ENCODE measurements at places on chromosomes 3 and 15.

GRCh38 chr3:124078953-124079911, 87.3 kb upstream of the ROPN1 start:
- DNase-seq: peak; percentile 69

GRCh38 chr3:65173841-65174240, 486.0 kb upstream of the ADAMTS9 start:
- DNase-seq: no peak

GRCh38 chr15:56180851-56181250, 62.8 kb downstream of the RFX7 start:
- DNase-seq: no peak

- DNase-seq: no peak
Observed at GRCh38 chr3:151315136-151315535, 1.5 kb downstream of the GPR87 start.

DNA sequence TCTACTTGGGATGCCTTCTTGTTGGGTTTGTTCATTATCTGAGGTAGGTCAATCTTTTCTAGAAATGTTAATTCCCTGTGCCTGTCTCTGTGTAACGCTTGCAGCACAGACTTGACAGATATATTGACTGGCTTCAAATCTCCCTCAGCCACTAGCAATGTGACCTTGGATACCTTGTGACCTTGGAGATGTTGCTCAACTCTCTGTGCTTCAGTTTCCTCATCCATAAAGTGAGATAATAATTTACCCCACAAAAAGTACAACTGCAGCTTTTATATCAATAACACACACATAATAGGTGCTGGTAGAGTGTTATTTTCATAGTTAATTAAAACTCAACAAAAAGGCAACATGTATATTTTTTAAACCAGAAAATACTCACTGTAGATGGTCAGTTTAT, 52.9 kb downstream of the SIDT1 start:
- no peak for DNase-seq

DNA sequence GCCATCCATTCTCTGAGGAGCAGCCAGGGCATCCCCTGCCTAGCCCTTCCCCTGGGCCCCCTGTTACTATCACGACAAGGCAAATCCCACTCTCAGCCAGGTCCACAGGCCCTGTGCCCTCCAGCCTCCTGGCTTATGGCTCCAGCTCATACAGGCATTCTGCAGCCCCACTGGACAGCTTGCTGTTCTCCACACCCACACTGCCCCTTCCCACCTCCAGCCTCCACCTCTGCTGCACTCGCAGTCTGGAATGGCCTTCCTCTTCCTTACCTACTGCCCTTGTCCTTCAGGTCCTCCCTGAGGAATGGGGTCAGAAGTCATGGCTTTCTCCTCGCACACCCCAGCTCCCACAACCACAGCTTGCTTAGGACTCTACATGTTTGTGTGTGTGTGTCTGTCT, 40.4 kb downstream of the CCDC33 start:
- DNase-seq: no peak

- no peak for DNase-seq
Observed at GRCh38 chr3:43481375-43481774, 140.4 kb downstream of the ANO10 start.

- no peak for DNase-seq
Observed at GRCh38 chr3:87733671-87734367, 325.0 kb downstream of the CGGBP1 start.

DNA sequence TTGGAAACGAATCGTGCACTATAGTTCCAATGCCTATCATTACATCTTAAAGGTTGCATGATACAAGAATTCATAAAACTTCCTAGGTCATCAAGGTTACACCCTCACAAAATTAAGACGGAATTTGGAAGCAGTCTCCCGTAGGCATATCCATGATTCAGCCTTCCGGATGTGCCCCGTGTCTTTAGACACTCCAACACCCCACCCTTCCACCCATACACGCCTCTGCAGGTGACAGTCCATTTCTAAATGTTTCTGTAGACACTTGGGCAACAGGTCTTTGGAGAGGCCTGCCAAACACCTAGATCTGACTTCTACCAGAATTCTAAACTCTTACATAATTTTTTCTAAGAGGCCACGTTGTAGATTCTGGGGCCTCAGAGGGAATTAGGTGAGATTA, 49.8 kb downstream of the LDHAL6B start:
- DNase-seq: no peak

- no peak for DNase-seq
Observed at GRCh38 chr3:195825857-195826804, 14.4 kb upstream of the MUC4 start.

DNA sequence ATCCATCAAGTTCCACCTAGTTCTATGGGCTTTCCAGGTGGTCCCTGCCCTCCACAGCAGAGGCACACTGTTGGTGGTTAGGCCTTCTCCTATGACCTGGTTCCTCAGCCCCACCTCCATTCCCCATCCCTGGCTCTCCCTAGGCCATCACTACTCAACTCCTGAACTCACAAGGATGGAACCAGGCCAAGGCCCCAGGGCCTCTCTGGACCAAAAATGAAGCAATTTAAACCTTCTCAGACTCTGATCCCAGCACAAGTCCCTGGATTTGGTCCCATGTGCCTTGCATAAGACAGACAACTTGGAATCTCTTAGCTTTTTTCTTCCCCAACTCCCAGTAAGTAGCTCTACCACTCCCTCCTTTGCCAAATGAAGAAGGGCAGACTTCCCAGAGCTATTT, 14.4 kb upstream of the ACAN start:
- no peak for DNase-seq

GRCh38 chr3:5226783-5227182, 39.3 kb downstream of the EDEM1 start:
- DNase-seq: peak; percentile 72

GRCh38 chr3:154548341-154548740, 118.4 kb upstream of the GPR149 start:
- DNase-seq: no peak

DNA sequence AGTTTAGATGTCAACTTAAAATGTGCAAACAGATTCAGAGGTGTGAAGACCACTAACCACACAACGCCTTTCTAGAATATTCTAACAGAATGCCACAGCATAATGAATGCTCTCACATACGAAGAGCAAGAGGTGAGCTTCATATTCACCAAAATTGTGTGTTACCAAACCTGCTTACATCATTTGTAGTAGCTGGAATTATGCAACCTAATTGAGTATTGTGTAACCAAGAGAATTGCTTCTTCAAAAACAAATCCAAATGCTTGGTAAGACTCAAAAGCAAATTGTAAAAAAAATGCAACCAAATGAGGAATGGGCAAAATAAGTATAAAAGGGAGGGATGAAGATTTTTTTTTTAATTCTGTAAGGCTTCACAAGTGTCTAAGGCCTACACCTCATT, 160.7 kb downstream of the TAFA4 start:
- DNase-seq: peak; percentile 4

DNA sequence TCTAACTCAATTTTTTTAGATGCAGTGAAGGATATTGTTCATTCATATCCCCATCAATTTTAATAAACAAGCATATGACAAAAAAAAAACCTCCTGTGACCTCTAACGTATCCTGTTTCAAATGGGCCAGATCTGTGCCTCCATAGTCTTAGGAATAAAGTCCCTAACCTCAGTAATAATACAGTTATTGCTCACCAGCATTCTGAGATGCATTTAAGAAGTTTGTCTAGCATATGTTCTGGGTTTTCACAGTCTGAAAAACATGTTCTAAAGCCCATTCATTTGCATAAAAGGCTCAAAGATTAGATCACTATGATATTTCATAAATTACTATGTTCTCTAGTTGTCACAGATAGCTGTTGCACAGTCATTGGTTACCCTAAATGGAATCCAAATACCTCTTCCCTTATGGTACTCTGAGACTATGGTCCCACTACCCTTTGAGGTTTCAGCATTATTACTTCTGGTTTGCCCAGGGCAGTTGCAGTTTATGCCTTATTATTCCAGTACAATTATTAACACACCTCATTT, 190.1 kb downstream of the ZIC4 start:
- DNase-seq: no peak

- peak; percentile 75 for DNase-seq
Observed at GRCh38 chr3:186534113-186534669, 10.0 kb downstream of the CRYGS start.

- no peak for DNase-seq
Observed at GRCh38 chr3:159632128-159632527, 356.5 kb upstream of the IL12A start.

DNA sequence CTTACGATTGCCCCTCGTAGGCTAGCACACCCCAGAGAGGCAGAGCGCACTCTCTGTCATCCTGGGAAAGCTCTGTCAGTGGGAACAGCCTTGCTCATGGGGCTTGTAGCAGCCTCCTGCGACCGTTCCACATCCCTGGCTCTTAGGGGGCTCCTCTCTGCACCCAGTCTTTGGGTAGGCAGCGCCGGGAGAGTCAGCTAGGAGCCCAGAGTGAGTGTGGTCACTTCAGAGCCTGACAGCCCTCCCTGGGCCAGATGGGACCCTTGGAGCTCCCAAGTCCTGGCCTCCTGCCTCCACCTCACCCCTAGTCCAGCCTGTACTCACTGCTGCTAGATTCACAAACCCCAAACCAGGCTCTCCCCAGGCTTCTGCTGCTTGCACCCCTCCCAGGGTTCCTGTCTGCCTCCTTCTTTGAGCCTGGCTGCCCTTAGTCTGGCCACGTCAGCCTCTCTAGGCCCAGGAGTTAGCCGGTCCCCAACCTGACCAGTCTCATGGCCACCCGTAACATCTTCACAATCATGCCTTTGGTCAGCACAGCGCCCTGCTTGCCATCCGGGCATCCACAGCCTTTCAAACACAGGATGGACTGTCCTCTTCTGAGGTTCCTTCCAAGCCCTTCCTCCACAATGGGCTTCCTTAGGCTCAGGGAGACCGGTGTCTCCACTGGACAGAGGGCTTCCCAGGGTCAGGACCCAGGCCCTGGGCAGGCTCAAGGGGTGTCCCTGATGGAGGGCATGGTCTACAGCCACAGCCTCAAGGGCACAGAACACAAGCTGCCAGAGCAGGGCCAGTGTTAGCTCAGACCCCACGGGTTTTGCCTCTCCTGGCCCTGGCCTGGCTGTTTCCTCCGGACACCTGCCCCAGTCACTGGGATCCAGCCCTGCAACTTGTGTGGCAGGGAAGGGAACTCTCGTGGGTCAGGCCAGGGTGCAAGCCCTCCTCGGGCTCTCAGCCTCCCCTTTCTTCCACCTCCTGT, 4.6 kb downstream of the ACSBG1 start:
- no peak for DNase-seq

GRCh38 chr3:126061301-126062032, 22.5 kb downstream of the SLC41A3 start:
- DNase-seq: no peak

DNA sequence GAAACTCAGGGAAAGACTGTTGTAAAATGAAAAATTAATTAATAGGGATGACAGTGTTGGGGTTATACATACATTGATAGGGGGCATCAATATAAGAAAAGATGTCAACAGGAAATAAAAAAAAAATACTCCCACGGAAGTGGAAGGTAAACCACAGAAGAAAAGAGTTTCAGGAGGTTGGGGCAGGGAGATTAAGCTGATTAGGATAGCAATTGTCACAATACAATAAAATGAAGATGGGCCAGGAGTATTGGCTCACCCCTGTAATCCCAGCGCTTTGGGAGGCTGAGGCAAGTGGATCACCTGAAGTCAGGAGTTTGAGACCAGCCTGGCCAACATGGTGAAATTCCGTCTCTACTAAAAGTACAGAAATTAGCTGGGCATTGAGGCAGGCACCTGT, 536.1 kb downstream of the AGBL1 start:
- no peak for DNase-seq

DNA sequence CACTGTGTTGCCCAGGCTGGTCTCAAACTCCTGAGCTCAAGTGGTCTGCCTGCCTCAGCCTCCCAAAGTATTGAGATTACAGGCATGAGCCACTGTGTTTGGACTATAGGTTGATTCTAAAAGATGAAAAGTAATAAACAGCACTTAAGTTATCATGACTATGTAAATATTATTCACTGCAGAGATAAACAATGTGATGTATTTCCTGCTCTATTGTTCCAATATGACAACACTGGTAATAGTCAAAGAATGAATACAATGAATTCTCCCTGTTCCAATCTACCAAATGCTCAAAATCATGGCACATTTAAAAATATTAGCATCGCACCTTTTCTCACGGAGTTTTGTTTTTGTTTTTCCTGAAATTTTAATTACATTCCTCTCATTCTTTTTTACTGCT, 36.8 kb upstream of the TBL1XR1 start:
- DNase-seq: no peak

GRCh38 chr3:192907784-192908183, 9.9 kb downstream of the MB21D2 start:
- DNase-seq: no peak

- DNase-seq: no peak
Observed at GRCh38 chr3:42790714-42791229, 13.5 kb downstream of the HIGD1A start.

DNA sequence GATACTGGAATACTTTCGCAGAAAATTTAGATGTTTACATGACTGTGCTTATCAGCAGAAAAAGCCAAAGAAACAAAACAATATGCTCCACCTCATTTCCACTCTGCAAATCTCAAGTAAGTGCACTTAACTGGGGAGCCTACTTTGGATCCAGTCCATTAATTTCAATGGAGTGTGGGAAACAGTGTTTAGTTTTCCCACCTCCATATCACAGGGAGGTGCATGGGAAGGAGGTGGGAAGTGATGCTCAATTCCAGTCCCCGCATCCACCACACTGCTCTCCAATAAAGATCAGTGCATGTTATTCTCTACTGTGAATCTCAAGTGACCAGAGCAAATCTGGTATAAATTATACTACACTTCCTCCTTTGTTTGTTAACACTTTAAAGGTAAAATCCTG, 2.9 kb downstream of the NEDD4 start:
- no peak for DNase-seq

- DNase-seq: peak; percentile 15
Observed at GRCh38 chr15:93583968-93584367, 495.0 kb upstream of the RGMA start.

GRCh38 chr3:57464011-57464410, 80.1 kb downstream of the DNAH12 start:
- no peak for DNase-seq

- DNase-seq: no peak
Observed at GRCh38 chr3:27561576-27561975, 77.4 kb upstream of the SLC4A7 start.

DNA sequence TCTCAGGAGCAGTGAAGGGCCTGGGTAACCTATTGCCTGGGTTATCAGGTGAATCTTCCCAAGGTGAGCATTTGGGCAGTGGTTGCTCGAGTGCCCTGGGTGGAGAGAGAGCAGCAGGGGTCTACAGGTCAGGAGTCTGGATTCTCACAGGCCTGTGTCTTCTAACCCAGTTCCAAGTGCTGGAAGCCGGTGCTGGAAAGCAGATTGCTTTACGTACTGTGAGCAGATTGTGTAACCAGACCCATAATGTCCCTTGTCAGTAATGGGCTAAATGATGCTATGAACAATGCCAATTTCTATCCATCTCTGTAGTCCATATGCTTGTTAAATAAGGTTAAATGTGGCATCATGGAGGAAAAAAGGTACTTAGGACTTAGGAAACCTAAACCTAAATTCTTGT, 106.5 kb downstream of the TPRG1 start:
- no peak for DNase-seq

- DNase-seq: no peak
Observed at GRCh38 chr3:194285850-194286197, 65.3 kb downstream of the CPN2 start.

- no peak for DNase-seq
Observed at GRCh38 chr3:16496408-16497222, 16.9 kb downstream of the RFTN1 start.
